ENCODE measurements at places on chromosomes 12 and 14. TPM values are rescaled to one million over a fixed set of nuclear protein-coding genes. Genes with fewer than 3 reads are reported as not detected.

Gene LALBA
- not detected for total RNA-seq

Gene EIF2S3B
- total RNA-seq: 0.85 TPM

Gene FSCB
- total RNA-seq: 0.19 TPM

Gene CEP290
- 32.1 TPM for total RNA-seq

Gene C14orf180
- not detected for total RNA-seq

Gene LRRC10
- not detected for total RNA-seq

Gene NOXRED1
- total RNA-seq: 0.19 TPM

Gene GSG1
- 0.85 TPM for total RNA-seq

Gene EPS8
- 165 TPM for total RNA-seq

Gene TRMT61A
- 11.1 TPM for total RNA-seq

Gene RIMBP2
- under 0.01 TPM for total RNA-seq

Gene RAD52
- total RNA-seq: 18.6 TPM

Gene OR4Q2
- not detected for total RNA-seq
